ENCODE measurements at places on chromosomes 3 and 15.

DNA sequence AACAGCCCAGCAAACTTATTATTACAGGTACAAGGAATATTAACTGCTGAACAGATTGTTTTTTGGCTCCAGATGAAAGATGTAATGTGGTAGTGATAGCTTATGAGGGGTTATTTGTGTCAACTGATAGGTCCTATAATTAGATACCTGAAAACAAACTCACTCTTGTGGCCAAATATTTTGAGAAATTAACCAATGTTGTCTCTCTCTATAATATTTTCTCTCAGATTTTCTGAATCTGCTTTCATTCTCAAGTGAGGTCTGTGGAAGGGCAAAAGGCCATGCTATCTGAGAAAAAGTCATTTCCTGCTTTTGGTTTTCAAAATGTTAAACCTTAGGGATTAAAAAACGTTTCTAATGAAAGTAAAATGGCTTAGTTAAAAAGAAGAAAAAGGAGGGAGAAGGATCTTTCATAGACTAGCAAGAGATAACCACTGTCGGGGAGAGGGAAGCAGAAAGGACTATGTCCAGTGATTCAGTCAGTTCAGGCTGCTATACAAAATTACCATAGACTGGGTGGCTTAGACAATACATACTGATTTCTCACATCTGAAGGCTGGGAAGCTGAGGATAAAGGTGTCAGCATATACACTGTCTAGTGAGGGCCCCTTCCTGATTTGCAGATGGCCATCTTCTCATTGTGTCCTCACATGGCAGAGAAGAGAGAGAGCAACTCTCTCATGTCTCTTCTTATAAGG is 277.5 kb upstream of the P2RY1 start:
- no peak for DNase-seq

DNA sequence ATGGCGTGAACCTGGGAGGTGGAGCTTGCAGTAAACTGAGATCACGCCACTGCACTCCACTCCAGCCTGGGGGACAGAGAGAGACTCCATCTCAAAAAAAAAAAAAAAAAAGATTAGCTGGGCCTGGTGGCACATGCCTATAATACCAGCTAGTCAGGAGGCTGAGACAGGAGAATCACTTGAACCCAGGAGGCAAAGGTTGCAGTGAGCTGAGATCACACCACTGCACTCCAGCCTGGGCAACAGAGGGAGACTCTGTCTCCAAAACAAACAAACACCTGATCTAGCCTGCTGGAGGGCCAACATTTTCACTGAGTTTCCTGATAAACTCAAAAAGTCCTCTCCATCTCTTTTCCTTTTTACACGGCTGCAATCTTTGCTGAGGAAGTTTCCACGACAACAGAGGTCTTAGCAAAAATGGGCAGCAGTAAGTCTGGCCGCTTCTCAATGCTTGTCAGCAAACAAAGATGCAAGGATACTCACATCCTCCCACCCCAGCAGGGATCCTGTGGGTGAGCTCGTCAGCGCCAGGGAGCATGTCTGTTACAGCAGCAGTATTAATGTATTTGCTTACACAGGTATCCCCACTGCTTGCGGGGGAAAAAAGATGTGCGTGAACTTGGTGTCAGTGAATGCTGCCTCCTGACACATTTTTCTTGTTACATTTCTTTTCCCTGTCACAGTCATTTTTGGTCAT is 21.0 kb upstream of the CCDC174 start:
- no peak for DNase-seq

GRCh38 chr3:48069339-48069738 is 53.1 kb upstream of the MAP4 start:
- no peak for DNase-seq

GRCh38 chr3:23968463-23969184 is 23.5 kb downstream of the NR1D2 start:
- DNase-seq: peak; percentile 53

- no peak for DNase-seq
Observed at GRCh38 chr3:143634991-143635390, 213.3 kb downstream of the SLC9A9 start.

DNA sequence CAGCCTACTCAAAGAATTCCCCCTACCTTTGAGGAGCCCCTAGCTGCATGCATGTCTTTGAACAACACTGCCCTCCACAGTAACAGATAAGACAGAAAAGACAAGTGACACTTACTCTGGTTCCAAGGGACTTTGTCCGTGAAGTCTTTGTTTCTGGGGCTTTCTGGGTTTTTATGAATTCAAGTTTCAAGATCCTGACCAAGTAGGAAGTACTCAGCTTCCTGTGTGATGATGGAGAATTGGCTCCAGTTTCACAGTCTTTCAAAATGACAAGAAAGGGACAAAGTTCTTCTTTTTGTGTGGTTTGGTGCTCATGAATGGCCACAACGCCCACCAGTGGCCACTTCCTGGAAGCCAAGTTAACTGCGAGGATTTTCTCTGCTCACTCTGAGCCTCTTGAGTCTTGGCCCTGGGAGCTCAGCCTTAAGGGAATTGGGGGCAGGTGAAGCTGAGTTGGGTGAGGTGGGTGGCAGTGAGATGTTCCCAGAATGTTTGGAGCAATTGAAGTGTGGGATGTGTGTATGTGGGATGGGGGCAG is at the start of gene CCR1:
Gene CCR1, minus strand, starts transcription at position 147 of the 538 bp plus-strand sequence. CDS start 4,000 bp downstream, outside the sequence.
- peak; percentile 96 for DNase-seq

- DNase-seq: no peak
Observed at GRCh38 chr3:182585532-182586150, 207.7 kb upstream of the ATP11B start.

GRCh38 chr15:44427756-44428724 is 611 bp downstream of the CTDSPL2 start:
- no peak for DNase-seq

GRCh38 chr3:4688411-4688810 is 195.3 kb downstream of the ITPR1 start:
- no peak for DNase-seq

DNA sequence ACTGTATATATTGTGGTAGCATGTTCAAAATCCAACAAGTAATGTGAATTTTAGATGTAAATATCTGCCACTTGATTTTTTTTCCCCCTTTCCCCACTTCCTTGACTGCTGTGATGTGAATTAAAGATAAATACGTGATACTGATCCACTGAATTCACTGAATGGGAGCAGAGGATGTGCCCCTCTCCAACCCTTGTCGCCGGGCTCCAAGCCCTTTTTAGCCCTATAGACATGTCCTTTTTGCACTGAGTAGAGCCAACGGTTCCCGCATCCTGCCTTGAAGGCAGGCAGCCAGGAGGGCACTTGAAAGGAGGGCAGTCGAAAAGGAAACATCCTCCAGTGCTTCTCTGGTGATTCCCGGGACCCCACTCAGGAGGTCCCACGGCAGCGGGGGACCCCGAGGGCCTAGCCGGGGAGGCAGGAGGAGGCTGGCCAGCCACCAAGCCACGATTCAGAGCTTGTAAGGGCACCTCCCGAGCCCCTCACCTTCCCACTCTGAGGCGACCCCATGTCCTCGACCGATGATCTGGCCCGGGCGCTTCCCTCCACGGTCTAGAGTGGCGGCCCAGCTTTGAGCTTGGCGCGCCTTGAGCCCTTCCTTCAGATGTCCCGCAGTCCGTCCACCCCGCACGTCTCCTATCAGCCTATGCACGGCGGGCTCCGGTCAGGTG is 901 bp upstream of the MANF start:
- DNase-seq: peak; percentile 31

- DNase-seq: no peak
Observed at GRCh38 chr3:181493423-181493822, 218.3 kb upstream of the SOX2 start.

DNA sequence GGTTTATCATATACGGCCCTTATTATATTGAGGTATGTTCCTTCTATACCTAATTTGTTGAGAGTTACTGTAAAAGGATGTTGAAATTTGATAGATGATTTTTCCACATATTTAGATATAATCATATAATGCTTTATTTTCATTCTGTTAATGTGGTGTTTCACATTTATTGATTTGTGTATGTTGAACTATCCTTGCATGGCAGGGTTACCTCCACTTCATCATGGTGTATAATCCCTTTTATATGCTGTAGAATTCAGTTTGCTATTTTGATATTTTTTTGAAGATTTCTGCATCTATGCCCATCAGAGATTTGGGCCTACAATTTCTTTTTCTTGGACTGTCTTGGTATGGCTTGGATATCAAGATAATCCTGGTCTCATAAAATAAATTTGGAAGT is 355.5 kb downstream of the EDEM1 start:
- no peak for DNase-seq

DNA sequence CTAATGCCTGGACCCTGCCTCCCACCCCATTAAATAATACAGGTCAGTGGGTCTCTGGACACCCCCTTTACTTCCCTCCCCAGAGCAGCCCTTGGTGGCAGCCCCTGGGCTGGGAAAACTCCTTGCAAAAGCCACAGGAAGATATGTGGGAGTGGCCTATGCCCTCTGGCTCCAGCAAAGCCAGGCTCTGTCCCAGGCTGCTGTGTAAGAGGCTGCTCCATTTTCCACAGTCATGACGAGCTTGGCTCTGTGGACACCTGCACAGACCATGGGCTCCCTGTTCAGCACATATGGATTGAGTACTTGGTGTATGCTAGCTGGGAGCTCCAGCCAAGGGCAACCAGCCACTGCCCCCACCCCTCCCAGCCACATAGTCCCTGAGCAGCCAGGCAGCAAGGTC is 13.0 kb downstream of the CACNA2D2 start:
- no peak for DNase-seq

DNA sequence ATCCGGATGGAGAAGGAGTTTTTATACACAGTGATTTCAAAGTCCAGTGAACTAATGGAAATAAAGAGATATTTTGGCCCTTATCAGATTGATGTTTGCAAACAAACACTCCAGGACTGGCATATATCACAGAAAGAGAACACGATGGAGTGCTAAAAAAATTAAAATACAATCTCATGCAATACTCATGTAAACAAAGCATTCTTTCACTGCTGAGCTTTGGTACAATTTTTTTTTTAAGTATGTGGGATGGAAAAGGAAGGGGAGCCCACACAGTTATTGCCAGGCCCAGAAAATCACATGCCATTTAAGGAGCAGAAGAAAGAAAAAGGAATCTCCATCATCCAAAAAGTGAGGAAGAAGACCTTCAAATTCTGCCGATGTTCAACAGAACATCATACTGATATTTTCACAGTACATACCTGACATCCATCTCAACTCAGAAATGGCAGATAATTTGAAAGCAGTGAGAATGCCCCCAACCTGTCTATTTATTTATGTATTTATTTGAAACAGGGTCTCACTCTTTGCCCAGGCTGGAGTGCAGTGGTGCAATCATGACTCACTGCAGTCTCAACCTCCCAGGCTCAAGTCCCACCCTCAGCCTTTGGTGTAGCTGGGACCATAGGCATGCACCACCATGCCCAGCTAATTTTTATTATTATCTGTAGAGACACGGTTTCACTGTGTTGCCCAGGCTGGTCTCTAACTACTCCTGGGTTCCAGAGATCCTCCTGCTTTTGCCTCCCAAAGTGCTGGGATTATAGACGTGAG is 107.5 kb upstream of the SLC2A2 start:
- DNase-seq: peak; percentile 33

DNA sequence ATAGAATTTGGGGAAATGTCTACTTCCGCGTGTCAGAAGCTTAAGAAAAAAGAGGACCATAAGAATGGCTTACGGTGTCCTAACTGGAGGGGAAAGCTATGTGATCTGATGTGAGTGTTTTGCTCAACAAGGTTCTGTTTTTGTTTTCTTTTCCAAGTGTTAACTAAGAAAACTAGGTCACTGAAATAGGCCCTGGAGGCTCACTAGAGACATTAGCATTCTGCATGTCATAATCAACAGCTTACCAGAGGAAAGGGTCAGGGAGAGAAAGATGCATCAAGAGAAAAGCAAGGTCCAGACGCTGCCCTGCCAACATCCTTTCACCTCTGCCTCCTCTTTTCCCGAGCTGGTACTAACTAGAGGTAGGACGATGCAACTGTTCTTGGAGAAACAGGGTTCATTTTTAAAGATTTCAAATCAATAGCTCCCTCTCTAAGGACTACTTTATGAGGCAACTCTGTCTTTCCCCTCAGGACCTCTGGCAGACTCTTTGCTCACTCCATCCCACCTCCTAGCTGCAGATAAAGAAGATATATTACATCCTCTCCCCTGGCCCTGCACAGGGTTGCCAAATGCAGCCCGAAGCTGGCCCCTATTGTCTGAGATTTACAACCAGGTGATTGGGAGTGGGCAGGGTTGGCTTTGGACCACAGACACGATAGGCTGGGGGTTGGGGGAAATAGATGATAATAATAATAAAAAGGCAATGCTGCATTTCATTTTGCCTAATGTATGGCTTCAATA is 209.9 kb upstream of the SLC2A2 start:
- no peak for DNase-seq

GRCh38 chr3:99674086-99674789 is 35.8 kb downstream of the COL8A1 start:
- no peak for DNase-seq

GRCh38 chr15:88635318-88635717 is 3.5 kb upstream of the ISG20 start:
- no peak for DNase-seq

DNA sequence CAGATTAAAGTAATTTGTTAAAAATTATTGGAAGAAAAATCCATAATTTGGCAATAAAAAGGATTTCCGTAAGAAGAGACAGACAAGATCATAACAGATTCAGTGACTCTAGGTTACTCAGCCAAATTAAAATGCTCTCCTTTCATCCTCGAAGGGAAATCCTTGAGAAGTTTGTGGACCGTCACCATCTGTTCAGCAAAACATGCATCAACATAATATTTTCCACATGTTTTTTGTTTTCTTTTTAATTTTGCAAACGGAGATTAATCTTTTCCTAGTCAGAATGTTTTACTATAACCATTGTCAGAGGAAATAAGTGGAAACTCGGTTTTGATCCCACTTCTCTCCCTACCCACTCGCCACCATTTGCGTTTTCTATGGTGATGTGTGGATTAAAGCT is 128.3 kb downstream of the TMCO5A start:
- DNase-seq: no peak

DNA sequence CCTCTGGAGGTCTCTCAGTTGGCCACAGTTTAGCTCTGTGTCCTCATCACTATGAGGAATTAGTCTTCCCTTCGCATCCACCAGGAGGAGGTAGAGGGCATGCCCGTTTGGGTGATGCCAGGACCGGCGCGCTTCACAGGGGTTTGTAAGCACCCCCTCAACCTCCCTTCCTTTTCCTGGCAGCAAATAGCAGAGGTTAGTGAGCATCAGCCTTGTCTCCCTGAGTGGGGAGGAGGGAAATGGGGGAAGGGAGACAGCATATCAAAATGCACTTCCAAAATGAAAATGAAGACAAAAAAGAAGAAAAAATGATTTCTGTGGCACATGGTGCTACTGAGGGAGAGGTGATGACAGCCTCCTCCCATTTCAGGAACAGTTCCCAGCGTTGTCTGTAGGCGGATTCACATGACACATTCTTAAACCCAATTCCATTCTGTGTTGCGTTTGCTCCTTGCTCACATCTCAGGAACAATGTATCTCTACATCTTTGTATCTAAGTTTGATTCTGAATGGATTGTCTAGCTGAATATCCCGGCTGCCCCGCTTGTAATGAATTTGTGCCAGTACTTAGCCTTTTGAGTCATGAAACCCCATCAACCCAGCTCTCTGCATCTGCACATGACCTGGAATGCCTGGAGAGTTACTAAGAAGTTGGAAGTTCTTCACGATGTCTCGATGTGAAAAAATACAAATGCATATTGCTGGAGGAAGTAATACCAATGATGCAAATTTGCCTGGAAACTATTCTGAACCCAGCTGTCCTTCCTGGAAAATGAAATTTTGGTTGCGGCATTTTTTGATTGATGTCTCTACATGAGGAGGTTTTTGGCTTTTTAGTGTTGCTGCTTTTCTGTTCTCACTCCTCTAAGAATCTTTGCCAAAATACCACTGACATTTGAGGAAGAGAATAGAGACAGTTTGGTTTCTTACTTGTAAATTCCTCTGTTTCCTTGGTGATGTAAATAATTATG is 45.2 kb downstream of the TYRO3 start:
- peak; percentile 79 for DNase-seq

GRCh38 chr15:59249816-59250215 is 43.2 kb downstream of the LDHAL6B start:
- no peak for DNase-seq
